ENCODE measurements at places on chromosomes 1 and 21.

DNA sequence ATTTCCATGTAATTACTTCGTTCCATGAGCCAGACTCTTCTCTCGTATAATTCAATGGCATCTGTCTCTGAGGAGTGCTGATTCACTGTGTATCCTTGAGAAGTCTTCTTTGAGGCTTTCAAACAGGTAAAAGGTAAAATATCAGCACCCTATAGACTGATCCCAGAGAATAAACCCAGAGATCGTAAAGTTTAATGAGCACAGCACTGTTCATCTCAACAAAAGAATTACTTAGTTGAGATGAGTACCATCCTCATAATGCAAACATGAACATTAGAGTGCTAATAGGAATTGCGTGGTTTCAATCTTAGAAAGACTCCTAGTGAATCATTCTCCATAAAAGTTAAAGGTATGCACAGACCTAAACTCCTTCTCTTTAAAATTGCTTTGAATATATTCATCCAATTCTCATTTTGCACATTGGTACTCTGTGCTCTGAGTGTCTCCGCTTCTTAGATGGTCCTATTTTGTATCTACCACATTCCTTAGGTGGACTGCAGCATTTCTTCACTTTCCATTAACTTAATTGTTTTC, 97.2 kb downstream of the TBX15 start:
- no peak for DNase-seq

DNA sequence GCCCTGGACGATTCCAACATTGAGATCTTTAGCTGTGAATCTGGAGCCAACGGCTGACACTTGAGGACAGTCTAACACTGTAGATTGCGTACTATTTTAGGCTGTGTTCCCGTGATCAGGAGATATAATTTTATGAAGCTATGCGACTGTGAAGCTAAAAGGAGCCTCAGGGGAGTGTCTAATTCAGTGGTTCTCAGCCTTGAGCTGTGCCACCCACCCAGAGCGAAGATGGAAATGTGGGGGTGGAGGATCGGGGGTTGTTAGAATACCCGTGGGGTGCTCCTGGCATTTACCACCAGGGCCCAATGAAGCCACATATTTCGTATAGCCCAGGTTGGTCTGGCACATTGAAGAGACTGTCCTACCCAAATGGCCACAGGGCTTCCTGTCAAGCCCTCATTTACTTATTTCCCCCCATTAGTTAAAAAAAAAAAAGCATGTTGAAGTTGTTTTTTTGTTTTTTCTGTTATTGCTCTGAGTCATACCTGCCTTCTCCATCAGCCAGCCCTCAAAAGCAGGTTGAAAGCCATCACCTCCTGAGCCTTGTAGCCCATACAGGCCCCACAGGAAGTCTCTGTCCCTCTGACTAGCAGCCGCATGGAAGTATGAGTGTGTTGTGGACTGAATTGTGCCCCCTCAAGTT, 141.7 kb downstream of the GALNT2 start:
- no peak for DNase-seq

DNA sequence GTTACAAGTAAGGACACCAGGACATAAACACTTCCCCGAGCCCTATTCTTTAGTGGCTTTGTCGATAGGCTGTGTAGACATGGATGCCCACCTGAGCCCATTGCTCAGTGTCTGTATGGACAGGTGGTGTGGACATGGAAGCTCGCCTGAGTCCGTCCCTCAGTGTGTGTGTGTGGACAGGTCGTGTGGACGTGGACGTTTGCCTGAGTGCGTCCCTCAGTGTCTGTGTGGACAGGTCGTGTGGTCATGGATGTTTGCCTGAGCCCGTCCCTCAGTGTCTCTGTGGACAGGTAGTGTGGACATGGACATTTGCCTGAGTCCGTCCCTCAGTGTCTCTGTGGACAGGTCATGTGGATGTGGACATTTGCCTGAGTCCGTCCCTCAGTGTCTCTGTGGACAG, 38.7 kb upstream of the COL6A2 start:
- DNase-seq = no peak

DNA sequence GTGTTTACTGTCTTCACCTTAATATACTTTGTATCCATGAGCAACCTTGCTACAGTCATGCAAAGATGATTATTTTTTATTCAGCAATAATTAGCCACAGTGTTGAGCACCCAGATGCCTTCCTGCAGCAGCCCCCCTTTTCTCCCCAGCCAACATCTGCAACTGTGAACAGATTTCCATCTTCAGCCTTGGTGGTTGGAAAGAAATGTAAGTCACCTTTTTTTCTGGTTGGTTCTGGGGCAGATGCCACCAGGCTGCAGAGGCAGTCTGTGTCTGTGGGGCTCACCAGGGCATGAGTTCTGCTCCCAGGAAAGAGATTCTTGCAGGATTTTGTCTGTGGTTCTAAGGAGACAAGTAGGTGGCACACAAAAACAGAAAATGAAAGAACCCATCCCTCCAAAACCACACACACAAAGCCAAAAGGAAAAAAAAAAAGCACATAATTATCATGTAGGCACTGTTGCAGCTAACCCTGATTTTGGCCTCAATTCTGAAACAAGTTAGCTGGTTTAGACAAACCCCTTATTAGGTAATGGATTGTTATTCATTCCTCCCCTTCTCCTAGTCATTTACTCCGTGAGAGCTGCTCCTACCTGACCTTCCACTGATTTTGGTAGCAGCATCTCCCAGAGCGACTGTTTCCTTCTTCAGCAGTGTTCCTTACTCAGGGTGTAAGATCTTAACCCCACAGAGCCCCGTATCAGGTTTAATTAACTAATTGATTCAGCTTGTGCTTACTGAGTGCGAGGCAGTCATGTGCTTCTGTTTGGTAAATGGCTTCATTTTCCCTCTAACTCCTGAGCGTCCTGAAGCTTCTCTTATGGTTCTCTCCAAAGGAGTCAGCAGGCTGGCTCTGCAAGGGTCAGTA, 36.5 kb downstream of the GALNT2 start:
- no peak for DNase-seq

Measured in activated CD4-positive, CD25-positive, alpha-beta regulatory T cell (primary cell).